ENCODE measurements at places on chromosomes 11 and 22.

DNA sequence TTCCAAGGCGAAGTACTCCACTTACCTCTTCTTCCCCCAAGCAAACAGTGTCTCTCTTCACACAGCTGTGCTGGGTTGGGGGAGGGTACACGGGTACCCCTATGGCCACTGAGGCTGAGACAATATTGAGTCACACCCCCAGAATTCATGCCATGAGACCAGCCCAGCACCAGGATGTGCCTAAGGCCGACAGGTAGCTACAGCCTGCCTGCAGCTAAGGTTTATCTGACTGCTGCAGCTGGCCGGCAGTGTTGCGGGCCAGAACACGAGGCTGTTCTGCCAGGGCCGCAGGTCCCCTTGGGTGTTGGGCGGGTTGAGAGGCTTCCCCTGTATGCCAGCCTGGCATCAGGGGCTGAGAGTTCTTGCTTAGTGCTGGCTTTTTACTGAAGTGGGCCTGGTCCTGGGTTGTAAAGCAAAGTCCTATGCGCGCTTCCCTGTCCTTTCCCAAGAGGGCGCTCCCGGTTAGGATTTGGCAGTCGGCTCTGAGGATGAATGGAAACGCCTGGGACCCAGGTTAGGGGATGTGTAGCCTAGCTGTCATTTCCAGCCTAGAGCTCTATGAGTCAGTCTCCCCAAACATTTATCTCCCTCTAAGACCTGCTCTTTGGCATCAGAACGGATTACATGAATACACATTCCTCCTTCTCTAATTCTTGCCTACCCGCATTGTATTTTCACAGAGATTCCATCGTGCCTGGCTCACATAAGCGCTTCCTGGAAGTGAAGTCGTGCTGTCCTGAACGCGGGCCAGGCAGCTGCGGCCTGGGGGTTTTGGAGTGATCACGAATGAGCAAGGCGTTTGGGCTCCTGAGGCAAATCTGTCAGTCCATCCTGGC is 7.1 kb downstream of the USP18 start:
- DNase-seq = peak; percentile 26

GRCh38 chr11:64753380-64754123 is 6.2 kb downstream of the PYGM start:
- DNase-seq = no peak

DNA sequence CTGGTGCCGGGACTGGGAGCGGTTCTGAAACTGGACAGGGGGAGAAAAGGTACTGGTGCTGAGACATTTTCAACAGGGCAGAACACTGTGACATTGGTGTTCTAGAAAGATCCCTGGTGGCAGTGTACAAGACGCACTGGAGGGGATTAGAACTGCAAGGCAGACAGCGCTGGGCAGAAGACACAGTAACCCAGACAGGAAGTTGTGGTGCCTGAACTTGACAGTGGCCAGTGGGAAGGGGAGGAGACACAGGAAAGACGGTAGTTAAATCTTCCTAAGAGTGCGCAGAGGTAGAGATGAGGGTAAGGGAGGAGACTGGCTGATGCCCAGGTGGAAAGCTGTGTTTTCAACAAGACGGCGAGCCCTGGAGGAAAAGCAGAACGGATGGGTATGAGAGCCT is 24.5 kb downstream of the FAM227A start:
- peak; percentile 14 for DNase-seq

- no peak for DNase-seq
Observed at GRCh38 chr22:19710769-19711106, 3.6 kb upstream of the SEPTIN5 start.

DNA sequence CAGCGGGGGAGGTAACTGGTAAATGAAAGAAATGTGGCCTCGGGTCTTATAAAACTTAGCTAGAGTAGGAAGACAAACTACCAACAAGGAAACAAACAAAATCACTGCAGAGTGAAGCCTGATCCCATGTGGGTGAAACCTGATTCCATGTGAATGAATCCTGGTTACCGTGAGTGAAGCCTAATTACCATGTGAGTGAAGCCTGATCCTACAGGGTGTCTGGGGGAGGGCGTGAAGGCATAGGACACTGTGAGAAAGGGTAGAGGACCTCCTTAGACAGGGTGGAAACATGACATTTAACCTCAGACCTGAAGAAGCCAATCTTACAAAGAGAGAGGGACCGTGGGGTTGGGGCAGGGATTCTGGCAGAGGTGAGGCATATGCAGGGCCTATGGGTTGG is 106.2 kb upstream of the USP47 start:
- DNase-seq = no peak

- no peak for DNase-seq
Observed at GRCh38 chr11:29119707-29120618, 896.9 kb downstream of the KCNA4 start.

- no peak for DNase-seq
Observed at GRCh38 chr11:107139396-107139795, 121.1 kb upstream of the GUCY1A2 start.

DNA sequence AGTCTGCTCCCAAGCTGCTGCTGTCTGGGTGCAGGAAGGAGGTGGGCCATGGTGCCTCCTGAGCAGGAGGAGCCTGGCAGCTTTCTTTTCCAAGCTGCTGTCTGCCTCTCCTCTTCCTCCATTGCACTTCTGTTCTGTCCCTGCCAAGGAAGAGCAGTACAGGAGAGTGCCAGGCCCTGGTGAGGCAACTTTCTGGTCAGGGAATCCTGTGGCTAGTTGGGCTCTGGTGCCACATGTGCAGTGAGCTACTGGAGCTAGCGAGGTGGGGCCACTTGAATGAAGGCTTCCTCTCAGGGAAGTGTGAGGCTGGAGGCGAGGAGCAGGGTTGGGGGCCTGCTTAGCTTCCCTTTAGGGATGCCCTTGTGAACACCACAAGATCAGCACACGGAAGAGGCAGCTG is 90.0 kb downstream of the TSPAN18 start:
- DNase-seq = no peak

DNA sequence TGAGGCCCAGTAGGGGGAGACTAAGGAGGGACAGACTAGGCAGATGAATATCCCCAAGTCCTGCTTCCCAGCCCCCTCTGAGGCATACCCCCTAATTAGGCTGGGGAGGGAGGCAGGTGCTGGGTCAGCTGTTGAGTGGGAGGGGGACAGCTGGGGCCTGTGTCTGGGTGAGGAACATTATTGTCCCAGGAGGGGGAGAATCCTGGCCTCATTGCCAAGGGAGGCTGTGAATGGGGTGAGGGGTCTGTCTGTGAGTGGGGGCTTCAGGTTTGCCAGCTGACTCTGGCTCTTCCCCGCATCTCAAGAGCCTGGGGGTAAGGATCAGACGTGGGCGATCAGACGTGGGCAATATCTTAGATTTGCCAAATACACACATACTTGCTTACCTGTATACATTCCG is 2.1 kb downstream of the INPPL1 start:
- DNase-seq = no peak

GRCh38 chr22:25161916-25162530 is 37.6 kb upstream of the CRYBB3 start:
- DNase-seq = no peak

- DNase-seq = no peak
Observed at GRCh38 chr11:88114486-88115045, 60.7 kb downstream of the RAB38 start.

DNA sequence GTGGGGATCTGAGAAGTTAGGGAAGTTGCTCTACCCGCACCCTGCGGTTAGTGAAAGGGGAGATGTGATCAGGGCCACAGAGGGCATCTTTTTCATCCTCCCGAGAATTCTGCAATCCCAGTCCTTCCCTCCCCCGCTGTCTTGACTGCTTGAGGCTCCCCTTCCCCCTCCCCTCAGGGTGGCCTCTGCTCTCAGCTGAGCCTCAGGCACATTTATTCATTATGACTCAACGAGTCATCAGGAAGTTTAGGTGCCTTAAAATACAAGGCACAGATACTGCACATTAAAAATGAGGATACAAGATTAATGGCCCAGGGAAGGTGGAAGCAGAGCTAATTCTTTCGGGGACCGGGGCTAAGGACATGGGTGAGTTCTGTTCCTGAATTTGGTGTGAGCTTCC is 104.0 kb downstream of the CACNA1I start:
- no peak for DNase-seq

DNA sequence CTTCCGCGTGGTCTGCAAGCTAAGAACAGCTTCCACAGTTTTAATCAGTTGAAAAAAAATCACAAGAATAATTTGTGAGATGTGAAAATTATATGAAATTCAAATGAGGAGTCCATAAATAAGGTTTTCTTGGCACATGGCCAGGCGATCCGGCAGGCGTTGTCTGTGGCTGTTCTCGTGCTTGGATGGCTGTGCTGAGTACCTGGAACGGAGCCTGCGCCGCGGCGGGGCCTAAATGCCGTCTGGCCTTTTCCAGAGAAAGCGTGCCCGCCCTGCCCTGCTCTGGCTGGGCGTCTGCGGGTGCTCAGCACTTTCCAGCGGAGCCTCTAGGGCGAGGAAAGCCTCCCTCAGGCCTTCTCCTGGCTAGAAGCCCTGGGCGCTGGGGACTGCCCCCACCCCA is 41.8 kb downstream of the OSBPL5 start:
- DNase-seq = no peak

GRCh38 chr11:46741600-46742484 is 22.8 kb downstream of the F2 start:
- no peak for DNase-seq

- DNase-seq = peak; percentile 4
Observed at GRCh38 chr22:28051787-28052356, 132.8 kb upstream of the PITPNB start.

- no peak for DNase-seq
Observed at GRCh38 chr11:17770048-17770652, 35.6 kb downstream of the KCNC1 start.

GRCh38 chr11:73280626-73281025 is 8.5 kb downstream of the P2RY6 start:
- DNase-seq = peak; percentile 90

DNA sequence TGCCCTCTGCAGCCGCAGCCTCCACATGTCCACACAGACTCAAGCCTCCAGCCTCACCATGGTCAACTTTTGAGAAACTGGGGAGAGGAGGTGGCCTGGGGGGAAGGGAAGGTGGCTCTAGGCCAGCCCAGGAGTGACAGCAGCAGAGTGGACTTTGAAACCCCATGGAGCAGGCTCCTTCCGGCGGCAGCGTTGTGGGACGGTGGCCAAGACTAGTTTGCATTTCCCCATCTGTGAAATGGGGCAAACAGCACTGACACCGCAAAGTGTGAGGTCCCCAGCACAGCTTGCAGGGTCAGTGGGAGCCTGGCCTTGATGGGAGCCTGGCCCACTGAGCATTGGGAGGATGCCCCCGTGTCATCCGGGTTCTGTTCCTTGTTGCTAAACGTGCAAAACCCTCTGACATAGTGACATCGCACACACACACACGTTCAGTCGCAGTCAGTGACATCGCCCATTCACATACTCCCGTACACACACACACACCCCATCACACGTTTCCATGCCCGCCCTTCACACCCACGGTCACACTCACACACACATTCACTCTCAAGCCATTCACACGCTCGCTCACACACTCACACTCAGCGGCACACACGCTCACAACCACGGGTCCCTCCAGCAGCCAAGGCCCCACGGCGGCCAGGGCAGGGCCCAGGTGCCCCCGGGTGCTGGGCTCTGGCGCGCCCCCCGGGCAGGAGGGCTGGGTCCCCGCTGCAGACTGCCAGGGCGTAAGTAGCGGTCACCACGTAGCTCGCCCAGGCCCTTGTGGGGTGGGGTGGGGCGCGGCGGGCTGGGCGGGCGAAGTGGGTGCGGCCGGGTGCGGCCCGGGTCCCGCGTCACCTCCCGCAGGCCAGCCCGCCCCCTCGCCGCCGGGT is 585 bp downstream of the CYB5R3 start:
- peak; percentile 47 for DNase-seq

DNA sequence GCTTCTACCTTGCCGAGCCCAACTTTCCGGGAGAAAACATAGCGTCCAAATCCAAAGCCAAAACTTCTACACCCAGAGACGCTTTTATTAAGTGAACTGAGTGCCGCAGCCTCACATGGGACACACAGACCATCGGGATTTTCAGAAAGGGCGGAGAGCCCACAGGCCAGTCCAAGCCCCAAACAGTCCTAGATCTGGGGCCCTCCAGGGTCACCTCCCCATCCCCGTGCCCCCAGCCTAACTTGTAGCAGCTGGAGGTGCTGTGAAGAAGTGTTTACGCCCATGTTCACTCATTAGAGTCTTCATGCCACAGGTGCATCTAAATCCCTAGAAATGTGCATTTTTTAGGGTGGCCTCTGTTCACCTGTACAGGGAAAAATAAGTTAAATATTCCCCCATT is 14.1 kb upstream of the ADORA2A start:
- DNase-seq = no peak

- DNase-seq = no peak
Observed at GRCh38 chr11:96217206-96217605, 125.8 kb downstream of the MAML2 start.

DNA sequence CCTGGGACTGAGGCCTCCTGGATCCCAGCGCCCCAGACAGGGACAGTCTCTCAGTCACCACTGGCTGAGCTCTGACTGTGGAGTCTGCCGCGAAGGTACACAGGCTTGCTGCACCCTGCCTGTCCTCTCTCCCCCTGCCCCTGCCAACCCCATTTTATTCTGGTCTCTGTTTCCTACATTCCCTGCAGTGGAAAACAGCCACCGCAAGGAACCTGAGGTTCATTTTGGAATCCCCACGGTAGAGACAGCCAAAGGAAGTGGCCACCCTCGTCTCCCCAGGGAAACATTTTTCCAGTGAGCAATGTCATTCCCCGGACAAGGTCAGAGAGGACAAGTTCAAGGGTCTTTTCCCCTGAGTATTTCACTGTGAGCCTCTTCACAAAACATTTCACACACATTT is 56.6 kb downstream of the FBXO7 start:
- no peak for DNase-seq

DNA sequence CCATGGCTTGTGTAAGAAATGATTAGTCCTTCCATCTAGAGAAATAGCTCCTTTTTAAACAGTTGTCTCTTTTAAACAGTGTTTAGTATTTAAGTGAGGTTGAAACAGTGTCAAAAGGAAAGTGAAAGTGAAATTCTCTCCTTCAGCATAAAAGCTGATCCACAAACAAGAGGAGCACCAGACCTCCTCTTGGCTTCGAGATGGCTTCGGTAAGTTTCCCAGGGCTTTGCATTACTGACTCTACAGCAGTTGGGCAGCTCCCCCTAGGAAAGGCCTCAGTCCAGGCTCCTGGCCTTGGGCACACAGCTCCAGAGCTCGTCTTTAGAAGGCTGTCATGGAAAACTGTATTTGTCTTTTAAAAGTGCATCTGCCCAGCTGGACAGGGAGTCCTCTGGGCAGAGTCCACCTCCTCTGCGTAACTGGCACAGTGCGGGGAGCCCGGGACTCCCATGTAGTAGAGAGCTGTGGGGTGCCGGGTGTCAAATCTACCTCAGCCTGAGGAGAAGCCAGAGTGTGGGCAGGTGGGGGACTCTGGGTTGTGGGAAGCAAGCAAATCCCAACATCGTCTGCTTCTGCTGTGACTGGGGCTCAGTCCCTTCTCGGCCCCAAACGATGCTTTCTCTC is at the start of gene PLAAT4:
TSS of gene PLAAT4 (plus strand) at position 140 of the 624 bp plus-strand sequence. CDS start at position 201, 61 bp downstream.
- DNase-seq = peak; percentile 54

Data from CD14-positive monocyte (primary cell).